ENCODE measurements at places on chromosomes 3 and 15.

- no peak for DNase-seq
These were observed 186.7 kb downstream of the NLGN1 start for GRCh38 chr3:173584093-173584837.

DNA sequence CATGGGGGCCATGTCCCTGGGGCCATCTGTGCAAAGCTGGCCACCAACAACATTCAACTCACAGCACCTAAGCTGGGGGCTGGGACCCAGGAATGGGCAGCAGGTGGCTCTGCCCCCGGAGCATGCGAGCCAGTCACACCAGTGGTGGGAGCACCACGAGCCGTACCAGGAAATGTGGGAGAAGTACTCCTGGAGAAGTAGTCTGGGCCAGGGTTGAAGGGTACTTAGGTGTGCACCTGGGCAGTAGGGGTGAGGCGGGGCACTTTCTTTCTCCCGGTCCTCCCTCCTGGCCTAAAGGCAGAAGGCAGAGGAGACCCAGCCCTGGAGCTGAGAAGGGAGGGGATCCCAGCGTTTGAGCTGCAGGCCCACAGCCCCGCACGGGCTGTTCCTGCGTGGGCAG lies 94.2 kb downstream of the PLXNA1 start:
- no peak for DNase-seq

DNA sequence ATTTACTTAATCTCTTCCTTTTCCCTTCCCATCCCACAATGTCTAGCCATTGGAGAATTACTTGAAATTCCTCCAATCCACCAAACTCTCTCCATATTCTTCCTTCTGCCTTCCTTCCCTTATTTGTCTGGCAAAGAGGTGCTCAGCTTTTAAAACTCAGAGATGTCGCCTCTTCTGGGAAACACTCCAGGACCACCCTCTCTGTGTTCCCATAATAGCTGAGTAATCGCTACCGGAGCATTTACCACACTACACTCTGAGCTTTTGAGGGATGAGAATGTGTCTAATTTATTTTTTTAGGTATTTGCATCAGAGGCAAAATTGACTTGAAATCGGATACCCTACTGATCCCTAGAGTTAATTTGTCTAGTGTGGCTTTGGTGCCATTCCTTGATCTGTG lies 245.7 kb upstream of the TPRG1 start:
- DNase-seq: no peak

DNA sequence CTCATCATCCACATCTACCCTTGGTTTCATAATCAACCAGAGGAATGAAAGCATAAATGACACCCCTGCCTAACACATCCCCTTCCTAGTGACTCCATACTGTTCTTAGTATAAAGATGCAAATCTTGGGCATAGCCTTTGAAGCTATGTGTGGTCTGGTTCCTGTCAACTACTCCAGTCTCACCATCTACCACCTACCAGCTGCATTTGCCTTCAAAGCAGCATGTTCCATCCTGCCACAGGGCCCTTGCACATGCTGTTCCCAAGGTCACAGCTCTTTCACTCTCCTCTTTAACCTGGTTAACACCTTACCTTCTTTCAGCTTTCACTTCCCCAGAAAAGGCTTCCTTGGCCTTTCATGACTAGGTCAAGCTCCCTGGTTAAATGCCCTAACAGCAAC lies 62.3 kb upstream of the ARHGEF3 start:
- no peak for DNase-seq

DNA sequence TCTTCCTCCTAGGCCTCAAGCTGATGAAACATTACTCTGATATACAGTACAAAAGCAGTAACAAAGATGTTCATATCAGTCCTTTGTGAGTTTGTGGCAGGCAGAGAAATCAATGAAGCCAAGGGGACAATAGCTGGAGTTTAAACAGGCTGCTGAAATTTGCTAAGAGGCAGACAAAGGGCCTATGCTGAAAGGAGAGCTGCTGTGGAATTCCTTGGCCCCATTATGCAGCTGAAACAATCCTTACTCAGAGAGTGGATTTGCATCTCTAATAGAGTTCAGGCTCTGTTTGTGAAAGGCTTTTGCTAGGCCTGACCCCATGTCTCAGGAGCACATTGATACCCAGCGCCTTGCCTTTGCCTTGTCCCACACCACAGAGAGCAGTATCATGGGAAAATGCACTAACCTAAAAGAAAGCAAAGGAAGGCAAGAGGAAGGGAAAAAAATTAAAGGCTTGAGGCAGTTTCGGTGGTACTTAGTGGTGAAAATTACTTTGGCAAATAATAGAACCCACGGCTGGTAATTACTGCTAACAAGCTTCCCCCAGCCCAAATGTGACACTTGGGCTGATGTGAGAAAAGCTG lies 195.0 kb upstream of the EPHA3 start:
- DNase-seq: no peak

Data from epithelial cell of proximal tubule (primary cell).